DND-41 (cell line): ENCODE measurements at places on chromosomes 5 and 9.

DNA sequence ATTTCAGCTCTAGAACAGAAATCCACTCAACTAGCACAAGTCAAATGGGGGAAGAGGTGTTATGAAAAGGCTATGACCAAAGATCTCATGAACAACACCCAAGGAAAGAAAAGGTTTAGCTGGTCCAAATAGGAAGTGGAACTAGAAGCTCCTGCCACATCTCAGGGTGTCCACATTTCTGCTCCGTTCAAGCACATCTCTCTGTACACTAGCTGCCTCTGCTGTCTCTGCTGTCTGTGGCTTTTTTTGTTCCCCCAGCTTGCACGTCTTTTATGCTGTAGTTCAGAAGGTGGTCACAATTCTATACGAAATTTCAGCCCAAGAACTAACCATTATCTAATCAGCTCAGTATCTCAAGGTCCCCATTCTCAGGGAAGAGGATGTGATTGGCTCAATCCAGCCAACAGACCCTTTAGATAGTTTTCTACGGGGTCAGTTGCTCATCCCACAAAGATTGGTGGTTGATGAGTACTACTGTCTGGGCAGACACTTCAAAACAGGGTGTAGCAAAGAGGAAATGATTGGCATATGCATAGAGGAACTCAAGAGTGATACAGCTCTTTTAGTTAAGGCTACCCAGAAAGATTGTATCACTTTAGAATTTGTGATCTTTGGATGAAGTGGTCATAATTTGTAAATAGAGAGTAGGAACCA lies 44.0 kb downstream of the FANCC start:
- no peak overlapping the region for H3K27ac ChIP-seq
- H3K36me3 ChIP-seq: no peaks in the 10 kb centered on the region

GRCh38 chr5:154780128-154780527 lies 25.0 kb downstream of the LARP1 start:
- peak overlapping the region; percentile 21; the same call in 1 of the 2 replicates for H3K27ac ChIP-seq
- no peaks in the 10 kb centered on the region for H3K27me3 ChIP-seq
- H3K36me3 ChIP-seq: peaks cover 56% of the 10 kb centered on the region
- no peaks in the 10 kb centered on the region; the same call in 1 of the 2 replicates for H3K4me1 ChIP-seq
- DNase-seq: no peak

GRCh38 chr5:170557314-170557713 lies 53.5 kb downstream of the KCNIP1 start:
- H3K27ac ChIP-seq: no peak overlapping the region
- peaks cover 28% of the 10 kb centered on the region for H3K27me3 ChIP-seq
- no peaks in the 10 kb centered on the region for H3K36me3 ChIP-seq
- no peaks in the 10 kb centered on the region for H3K4me1 ChIP-seq

DNA sequence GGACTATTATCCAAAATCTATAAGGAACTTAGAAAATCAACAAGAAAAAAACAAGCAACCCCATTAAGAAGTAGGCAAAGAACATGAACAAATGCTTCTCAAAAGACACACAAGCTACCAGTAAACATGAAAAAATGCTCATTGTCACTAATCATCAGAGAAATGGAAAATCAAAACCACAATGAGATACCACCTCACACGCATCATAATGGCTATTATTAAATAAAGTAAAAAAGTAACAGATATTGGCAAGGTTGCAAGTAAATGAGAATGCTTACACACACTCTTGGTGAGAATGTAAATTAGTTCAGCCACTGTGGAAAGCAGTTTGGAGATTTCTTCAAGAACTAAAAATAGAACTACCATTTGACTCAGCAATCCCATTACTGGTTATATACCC lies 167.0 kb upstream of the DMRTA1 start:
- H3K27ac ChIP-seq: no peak overlapping the region
- no peaks in the 10 kb centered on the region for H3K4me1 ChIP-seq
- no peaks in the 10 kb centered on the region for H3K36me3 ChIP-seq
- H3K27me3 ChIP-seq: no peaks in the 10 kb centered on the region

DNA sequence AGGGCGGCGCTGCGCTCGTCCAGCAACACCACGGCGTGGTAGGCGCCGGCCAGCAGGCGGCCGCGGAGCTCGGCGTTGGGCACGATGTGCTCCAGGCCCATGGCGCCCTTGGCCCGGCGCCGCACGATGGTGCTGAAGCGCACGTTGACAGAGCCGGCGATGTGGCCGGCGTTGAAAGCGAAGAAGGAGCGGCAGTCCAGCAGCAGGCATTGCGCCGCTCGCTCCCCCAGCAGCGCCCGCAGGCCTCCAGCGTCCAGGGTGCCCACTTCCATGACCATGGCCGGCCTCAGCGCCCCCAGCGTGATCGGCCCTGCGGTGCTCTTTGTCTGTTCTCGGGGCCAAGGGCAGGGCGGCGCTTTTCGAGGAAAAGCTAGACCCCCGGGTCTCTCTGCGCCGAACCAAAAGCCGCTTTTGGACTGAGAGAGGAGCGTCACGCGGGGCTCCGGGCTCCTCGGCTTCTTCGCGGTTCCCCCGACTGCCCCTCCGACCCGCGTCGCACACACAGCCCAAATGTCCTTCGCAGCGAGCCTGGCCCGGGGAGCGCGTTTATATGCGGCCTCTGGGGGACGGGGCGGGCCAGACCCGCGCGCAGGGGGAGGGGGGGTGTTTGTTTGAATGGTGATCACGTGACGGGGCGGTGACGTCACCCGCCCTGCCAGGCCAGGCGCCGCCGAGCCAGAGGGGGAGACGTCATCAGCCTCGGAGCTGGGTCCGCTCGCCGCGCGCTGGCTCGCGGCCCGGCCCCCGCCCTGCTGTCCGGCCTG lies at the start of gene DUSP1:
DUSP1 (minus strand) TSS at position 521 of the 764 bp plus-strand sequence; CDS start at position 278, 243 bp downstream.
- no peaks in the 10 kb centered on the region for H3K27me3 ChIP-seq
- DNase-seq: peak; percentile 93
- peaks cover 42% of the 10 kb centered on the region for H3K4me1 ChIP-seq
- peak within 1 kb of the TSS; percentile 46 for H3K4me3 ChIP-seq

GRCh38 chr5:118791926-118792734 lies 196.2 kb downstream of the DTWD2 start:
- no peaks in the 10 kb centered on the region for H3K27me3 ChIP-seq
- DNase-seq: peak; percentile 46
- H3K27ac ChIP-seq: no peak overlapping the region
